ENCODE measurements at places on chromosomes 12 and 14.

DNA sequence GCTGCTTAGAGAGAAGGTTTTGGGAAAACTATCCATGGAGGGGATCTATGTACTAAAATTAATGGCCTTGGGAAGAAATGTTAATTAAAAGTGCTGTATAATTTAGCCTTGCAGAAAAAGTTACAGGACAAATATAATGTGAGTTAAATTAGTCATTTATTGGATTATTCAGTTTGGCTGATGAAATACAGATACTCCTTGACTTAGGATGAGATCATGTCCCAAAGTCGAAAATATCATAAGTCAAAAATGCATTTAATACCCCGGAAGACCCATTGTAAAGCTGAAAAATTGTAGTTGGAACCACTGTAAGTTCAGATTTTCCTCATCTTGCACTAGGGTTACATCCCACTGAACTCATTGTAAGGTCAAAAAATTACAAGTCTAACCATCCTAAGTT is 9.7 kb downstream of the RTRAF start:
- no peak for DNase-seq

GRCh38 chr14:68947802-68948201 is 31.3 kb downstream of the ACTN1 start:
- DNase-seq: no peak

- DNase-seq: no peak
These were observed 4.5 kb downstream of the HOXC10 start for GRCh38 chr12:53989227-53990113.

DNA sequence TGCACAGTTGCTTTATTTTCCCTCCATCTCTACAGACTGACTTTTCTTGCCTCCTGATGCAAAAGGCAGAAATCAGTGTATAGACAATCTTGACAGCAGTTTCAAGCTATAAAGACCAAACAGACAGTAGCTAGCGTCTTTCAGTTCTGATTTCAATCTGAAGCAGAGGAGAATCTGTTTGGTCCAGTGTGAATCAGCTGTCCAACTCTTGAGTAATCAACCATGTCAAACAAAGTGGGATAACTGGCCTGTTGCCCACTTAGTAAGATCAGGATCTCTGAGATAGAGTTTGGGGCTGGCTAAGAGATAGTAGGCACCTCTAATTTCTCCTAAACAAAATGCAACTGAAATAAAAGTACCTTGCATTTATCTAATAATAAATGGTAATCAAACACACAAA is 797.4 kb upstream of the FBXO33 start:
- DNase-seq: no peak

GRCh38 chr12:87217491-87217890 is 811.7 kb downstream of the C12orf50 start:
- DNase-seq: no peak

- DNase-seq: no peak
These were observed 49.6 kb downstream of the AMN start for GRCh38 chr14:102971836-102972606.

Measured in activated CD4-positive, alpha-beta T cell treated with anti-CD3 and anti-CD28 coated beads for 24 hours (primary cell).